ENCODE measurements at places on chromosomes 2 and 18.

DNA sequence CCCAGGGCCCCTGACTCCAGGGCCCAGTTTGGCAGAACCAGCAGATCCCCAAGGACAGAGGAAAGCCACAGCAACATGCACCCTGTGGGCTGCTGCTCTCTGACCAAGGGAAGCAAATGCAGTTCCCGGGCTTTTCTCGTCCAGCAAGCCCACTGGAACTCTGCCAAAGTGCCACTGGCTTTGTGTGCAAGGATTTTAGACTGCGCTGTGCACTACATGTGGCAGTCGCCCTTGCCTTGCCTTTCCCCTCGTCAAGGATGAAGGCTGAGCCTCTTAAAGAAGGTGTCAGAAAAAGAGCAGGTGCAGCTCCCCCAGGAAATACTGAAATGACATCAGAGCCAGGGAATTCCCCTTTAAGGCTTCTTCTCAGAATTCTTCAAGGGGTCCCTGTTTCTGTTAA is 199.2 kb downstream of the TFCP2L1 start:
- DNase-seq = no peak

GRCh38 chr2:148338541-148338940 is 306.0 kb upstream of the EPC2 start:
- DNase-seq = peak; percentile 2

DNA sequence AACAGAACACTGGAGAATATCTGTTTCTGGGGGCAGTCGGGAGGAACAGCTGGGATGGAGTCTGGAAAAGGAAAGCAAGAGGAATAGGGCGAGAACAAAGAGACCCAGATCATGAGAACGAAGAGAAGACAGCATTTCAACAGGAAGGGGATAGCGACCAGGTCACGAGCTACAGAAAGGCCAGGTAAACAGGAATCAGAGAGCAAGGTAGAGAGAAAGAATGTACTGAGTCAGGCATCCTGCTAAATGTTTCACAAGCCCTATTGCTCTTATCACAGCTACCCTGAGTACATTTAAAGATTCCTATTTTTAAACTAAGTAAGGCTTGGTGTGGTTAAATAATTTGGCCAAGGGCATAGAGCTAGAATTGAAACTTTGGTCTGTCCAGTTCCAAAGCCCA is 254.9 kb upstream of the RAB12 start:
- no peak for DNase-seq

DNA sequence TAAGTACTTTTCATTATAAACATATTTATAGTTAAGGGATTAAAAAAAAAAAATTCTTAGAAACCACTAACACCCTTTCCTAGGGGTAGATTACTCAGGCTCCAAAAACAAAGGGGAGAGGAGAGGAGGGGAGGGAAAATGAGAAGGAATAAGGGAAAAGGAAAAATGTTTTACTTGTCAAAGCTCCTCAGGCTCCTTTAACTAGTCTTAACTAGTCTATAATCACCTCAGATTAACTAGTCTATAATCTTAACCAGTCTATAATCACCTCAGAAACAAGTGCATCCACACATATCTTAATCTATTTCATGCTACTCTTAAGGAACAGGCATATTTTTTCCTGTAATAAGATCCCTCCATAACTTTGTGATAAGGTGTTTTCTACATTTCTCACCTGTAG is 76.4 kb downstream of the KANSL1L start:
- DNase-seq = no peak

DNA sequence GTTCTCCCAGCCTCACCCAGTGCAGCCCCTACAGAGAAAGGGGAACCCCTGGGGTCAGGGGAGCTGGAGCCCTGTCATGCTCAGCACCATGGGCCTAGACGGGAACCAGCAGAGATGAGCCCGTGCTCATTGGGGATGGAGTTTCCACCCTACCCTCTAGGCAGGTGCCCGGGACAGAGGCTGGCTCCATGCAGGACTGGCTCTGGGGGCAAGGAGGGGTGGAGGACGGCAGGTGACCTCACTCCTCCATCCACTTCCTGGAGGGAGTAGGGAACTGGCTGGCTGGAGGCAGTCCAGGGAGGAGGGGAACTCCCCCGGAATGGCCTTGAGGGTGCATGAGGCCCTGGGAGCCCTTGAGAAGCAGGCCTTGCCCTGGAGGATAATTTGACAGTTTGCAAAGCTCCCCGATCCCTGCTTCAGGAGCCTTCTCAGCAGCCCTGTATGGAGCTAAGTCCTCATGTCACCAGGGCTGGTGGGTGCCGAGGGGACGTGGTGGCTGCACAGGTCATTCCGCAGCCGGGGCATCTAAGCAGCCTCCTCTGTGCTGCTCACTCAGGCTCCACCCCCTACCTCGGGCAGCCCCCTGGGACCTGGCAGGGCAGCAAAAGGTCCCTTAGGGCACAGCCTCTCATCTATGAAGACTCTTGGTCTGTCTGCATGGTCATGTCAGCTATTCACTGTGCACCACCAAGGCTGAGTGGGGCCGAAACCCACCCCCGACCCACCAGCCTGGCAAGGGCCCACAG is 2.1 kb downstream of the NEURL3 start:
- no peak for DNase-seq

GRCh38 chr2:383178-383577 is 95.3 kb upstream of the ALKAL2 start:
- no peak for DNase-seq

DNA sequence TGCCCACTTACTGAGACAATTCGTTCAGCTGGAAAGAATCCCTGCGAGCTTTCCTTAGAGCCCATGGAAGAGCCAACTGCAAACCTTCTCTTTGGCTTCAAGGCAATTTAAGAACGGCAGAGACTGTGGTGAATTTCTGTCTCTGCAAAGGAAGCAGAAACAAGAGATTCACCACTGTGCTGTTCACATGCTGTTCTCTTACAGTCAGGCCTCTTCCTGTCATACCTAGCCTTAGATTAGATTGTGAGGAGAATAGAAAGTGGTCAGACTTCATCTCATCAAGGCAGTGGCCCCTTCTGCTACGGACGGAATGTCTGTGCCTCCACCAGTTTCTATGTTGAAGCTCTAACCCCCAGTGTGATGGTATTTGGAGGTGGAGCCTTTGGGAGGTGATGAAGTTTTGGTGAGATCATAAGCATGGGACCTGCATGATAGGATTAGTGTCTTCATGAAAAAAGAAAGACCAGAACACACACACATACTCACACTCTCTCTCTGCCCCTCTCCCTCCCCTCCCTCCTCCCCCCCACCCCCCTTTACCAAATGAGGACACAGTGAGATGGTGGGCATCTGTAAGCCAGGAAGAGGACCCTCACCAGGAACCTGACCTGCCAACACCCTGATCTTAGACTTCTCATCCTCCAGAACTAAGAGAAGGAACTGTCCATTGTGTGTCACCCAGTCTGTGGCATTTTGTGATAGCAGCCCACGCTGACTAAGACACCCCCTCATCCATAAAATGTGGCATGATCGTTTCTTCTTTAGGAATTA is 45.6 kb upstream of the NRP2 start:
- DNase-seq = no peak

- DNase-seq = peak; percentile 13
Measured at GRCh38 chr2:6975988-6976387, 58.8 kb downstream of the RNF144A start.

GRCh38 chr2:184599054-184599871 is 934 bp downstream of the ZNF804A start:
- DNase-seq = peak; percentile 88

DNA sequence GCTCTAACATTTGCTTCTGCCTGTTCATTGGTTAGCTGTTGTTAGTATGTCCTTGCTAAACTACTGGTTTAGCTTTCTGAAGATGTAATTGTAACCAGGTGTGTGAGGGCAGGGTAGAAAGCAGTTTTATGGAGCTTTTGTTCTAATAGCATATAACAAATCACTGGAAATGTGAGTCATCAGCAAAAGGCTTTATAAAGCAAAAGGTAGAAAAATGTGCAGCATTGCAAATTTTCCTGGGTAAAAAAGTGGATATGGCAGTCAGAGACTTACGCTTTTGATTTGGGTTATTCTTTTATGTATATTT is 85.3 kb downstream of the ZNF407 start:
- DNase-seq = no peak

DNA sequence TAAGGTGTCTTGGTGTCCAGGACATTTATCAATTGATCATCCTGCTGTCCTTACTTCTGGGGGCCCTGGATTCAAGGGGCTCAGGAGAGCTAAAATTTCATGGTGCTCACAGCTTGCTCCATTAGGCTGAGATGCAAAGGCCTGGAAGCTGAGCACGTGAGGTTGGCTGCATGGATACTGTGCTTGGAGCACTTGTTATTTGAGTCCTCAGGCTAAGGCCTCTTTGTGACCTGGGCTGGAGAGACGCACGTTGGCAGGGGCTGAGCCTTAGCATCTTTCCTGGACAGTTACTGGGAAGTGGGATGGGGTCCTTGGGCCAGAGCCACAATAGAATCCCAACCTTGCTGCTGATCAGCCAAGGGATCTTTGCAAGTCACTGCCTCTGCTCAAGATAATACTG is 151.2 kb upstream of the HS6ST1 start:
- DNase-seq = no peak

GRCh38 chr2:54898456-54899226 is 151.6 kb downstream of the RTN4 start:
- no peak for DNase-seq

- DNase-seq = no peak
Measured at GRCh38 chr2:128506534-128506933, 187.9 kb upstream of the HS6ST1 start.

DNA sequence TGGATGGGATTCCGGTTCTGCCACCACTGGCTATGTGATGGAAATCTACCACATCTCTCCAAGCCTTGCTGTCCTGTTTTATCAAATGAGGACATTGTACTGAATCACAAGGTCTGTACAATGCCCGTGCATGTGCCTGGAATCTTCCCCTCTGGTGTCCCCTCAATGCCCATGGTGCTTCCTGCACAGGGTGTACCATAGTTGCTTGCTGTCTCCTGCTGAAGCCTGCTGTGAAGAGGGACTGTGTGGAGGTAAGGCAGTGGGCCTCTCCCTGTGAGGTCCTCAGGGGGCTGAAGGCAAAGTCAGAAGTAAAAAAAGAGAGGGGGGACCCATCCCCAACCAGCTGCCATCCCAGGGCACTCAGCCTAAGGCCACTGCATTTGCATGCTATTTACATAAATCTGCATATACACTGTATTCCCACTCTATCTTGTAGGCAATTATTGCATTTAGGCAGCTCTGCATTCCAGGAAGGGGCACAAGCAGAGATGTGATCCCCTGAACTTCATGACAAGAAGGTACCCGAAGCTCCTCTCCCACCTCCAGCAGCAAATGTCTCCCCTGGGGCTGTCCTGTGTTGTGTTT is 9.1 kb upstream of the STEAP3 start:
- DNase-seq = no peak

DNA sequence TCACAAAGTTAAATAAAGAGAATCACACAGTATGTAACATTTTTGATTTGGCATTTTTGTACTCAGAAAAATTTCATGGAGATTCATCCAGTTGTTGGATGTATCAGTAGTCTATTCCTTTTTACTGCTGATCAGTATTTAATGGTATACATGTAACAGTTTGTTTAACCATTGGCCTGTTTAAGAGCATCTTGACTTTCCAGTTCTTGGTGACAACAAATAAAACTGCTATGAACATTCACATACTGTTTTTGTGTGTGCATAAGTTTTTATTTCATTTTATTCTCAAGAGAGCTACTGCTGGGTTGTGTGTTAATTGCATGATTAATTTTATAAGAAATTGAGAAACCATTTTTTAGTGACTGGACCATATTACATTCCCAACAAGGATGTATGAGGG is 694.5 kb upstream of the RAB6C start:
- DNase-seq = no peak

GRCh38 chr2:102103992-102104871 is 38.3 kb upstream of the IL1R1 start:
- peak; percentile 37 for DNase-seq

- no peak for DNase-seq
Measured at GRCh38 chr2:64056021-64056420, 36.8 kb upstream of the VPS54 start.

DNA sequence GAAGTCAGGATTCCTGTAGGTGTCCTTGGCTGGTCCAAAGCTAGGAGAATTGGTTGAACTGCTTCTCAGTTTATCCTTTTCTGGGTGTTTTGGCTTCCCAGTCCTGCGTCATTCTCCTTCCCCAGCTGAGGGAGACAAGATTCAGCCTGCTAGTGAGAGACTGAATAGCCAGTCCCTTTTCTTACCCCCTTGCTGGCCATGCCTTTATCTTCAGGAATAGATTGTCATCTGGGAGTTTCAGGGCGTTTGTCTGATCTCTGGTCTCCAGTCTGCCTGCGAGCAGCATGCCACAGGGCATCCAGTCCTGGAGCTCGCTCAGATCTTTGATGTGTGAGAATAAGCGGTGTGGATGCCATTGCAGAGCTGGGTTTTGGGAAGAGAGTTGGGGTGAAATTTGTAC is 5.8 kb downstream of the MYO1B start:
- no peak for DNase-seq

GRCh38 chr2:140242889-140243288 is 1462.7 kb upstream of the NXPH2 start:
- DNase-seq = no peak

DNA sequence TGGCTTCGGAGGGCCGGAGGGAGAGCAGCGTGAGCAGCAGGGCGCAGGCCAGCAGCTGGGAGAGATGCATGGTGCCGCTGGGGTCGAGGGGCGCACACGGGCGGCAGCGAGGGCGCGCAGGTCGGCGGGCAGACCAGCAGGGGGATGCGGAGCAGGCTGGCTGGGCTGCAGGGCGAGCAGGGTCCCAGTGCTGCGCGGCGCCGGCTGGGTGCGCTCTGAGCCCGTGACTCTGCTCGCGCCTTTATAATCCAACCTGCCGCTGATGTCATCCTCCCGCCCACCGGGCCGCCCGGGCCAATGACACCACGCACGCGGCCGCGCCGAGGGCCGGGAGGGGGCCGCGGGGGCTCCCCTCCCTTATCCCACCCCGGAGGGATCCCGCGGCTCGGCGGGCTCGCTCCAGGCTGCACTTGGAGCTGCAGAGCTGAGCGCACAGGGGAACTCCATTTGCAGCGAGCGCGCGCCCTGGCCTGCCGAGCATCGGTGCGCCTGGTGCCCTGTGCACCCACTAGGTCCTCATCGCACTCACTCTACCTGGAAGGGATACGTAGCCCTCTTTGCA is at the start of gene NPPC:
TSS of gene NPPC (minus strand) at position 217 of the 562 bp plus-strand sequence. CDS start at position 70, 147 bp downstream.
- DNase-seq = peak; percentile 40

- no peak for DNase-seq
Measured at GRCh38 chr2:85886141-85886540, 2.6 kb downstream of the ST3GAL5 start.

DNA sequence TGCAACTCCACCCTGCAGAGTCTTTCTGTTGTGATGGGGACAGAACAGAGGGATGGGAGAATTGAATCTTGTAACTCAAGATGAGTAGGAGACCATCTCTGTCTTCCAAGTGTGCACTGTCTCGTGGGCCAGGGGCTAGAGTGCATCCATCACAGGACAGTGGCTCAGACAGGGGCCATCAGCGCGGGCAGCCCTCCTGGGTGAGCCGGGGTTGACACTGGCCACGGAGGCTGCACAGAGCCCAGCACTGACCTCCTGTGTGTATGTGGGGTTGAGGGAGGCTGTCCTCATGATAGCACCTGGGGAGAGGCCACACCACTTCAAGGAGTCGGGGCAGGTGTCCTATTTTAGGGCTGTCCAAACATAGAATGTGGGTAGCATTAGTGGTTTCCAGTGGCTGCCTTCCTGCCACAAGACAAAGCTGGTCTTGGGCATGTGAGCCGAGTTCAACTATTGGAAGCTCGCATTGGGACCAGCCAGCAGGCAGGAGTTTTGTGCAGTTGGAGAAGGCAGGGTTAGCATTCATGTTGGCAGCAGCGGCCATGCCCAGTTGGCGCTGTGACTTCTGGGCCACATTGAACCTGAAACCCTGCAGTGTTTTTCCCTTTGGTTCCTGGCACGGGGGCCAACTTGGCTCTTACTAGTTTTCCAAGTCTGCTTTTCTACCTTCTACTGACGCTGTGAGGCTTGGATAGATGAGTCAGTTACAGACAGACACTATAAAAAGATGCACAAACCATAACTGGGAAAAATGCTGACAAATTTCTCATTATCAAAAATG is 45.3 kb downstream of the ACOXL start:
- DNase-seq = no peak

Data from OCI-M1 (cell line).